ENCODE measurements at places on chromosomes 6 and 20. TPM values are rescaled to one million over a fixed set of nuclear protein-coding genes. Genes with fewer than 3 reads are reported as not detected.

DNA sequence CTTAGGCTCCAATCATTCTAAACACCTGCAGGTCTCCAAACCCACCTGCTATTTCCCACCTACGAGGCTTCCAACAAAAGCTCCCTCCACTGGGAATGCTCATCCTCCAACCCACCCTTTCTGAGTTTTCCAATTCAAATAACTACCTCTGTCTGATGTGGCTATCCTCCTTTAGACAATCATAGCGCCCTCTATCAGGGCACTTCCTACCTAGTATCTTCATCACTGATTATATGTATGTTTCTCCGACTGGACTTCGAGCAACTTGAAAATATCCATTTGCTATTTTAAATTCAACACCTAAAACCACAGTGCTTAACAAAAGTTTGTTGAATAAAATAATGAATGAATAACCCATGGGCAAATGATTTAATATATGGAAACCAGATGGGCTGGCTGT lies 41.3 kb downstream of the MTFR2 start:
- no peak overlapping the region for H3K27ac ChIP-seq
- H3K36me3 ChIP-seq = no peaks in the 10 kb centered on the region
- DNase-seq = no peak
- H3K4me1 ChIP-seq = no peaks in the 10 kb centered on the region

DNA sequence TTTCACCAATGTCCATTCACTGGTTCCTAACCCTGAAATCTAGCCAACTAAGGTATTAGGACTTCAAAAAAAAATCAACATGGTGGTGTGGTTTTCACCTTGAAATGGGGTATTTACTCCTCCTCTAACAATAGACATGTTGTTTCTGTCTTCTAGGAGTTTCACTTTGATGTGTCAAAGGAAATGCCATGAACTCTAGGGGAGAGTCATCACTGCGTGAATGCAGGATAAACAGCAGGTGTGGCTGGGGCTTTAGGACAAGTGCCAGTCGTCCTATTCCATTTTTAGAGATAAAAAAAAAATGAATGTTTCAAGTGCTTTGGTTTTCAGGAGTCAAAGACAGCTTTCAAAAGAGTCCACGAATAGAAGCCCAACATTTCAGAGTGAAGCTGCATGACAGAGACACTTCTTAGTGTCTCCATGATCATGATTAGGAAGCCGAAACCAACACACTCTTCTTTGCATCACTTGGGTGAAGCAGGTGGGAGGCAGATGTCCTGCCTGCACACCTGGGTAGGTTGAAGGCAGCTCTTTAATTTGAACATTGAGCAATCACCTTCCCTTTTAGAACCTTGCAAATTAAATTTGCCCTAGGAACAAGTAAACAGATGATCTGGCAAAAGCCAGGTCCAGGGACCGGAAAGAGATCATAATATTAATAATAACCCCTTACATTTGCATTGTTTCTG lies 328.5 kb upstream of the PRDM1 start:
- H3K27ac ChIP-seq = peak overlapping the region; percentile 41
- peaks cover 16% of the 10 kb centered on the region for H3K36me3 ChIP-seq
- DNase-seq = no peak

DNA sequence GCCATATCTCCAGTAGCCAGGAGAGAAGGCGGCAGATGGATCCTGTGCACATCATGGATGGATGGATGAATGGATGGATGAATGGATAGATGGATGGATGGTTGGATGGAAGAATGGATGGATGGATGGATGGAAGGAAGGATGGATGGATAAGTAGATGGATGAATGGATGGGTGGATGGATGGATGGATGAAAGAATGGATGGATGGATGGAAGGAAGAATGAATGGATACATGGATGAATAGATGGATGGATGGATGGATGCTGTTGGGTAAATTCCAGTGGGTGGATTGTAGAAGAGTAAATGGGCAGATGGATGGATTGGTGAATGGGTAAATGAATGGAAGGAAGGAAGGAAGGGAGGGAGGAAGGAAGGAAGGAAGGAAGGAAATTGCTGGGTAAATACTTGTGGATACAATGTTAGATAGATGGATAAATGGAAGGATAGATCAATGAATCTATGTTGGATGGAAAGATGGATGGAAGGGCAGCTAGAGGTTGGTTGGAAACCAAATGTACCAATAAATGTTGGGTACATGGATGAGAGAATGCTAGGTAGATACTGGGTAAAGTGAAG lies 19.5 kb downstream of the PTGIS start:
- H3K36me3 ChIP-seq = peaks cover 35% of the 10 kb centered on the region
- no peak overlapping the region for H3K4me3 ChIP-seq
- DNase-seq = no peak
- peaks cover 12% of the 10 kb centered on the region for H3K4me1 ChIP-seq
- no peaks in the 10 kb centered on the region for H3K27me3 ChIP-seq

GRCh38 chr6:75296811-75297779 lies 12.5 kb upstream of the TMEM30A start:
- H3K36me3 ChIP-seq = no peaks in the 10 kb centered on the region
- no peak overlapping the region for H3K27ac ChIP-seq
- DNase-seq = no peak
- no peak overlapping the region for H3K4me3 ChIP-seq
- H3K27me3 ChIP-seq = peaks cover 2% of the 10 kb centered on the region

DNA sequence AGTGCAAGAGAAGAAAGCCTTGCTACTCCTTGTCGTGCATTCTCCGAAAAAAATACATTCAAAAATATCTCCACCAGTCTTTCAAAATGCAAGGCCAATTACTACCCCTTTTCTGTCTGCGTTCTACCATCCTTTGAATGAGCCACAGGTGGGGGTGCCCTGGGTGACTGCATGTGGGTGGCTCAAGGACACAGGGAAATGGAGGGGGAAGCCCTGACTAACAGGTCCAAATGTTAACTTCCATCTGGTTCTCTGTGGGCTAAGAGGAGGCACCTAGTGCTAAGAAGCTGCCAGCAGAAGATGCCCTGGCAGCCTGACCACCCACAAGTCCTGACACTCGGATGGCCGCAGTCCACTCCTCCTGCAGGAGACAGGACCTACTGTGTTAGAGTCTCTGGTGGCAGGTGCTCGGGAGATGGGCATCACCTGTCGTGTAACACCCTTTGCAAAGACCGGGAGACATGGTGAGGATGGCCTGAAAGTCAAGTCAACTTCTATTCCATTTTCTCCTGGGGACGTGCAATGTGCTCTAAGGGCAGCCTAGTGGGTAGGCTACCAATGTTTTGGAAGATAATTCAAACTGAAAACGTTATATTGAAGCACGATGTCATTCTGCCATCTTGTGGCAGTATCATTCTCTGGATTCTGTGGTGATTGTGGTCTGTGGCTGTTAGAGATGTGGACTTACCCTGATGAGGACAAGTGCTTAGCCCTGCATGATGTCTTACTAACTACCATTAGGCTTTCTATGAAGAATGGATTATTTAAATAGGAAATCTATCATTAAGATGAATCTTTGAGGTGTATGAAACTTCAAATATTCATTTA lies 27.4 kb upstream of the IGF2R start:
- no peak for DNase-seq
- H3K4me1 ChIP-seq = peaks cover 8% of the 10 kb centered on the region
- H3K36me3 ChIP-seq = no peaks in the 10 kb centered on the region
- H3K27ac ChIP-seq = no peak overlapping the region
- H3K4me3 ChIP-seq = no peak overlapping the region
- peaks cover 12% of the 10 kb centered on the region for H3K27me3 ChIP-seq

DNA sequence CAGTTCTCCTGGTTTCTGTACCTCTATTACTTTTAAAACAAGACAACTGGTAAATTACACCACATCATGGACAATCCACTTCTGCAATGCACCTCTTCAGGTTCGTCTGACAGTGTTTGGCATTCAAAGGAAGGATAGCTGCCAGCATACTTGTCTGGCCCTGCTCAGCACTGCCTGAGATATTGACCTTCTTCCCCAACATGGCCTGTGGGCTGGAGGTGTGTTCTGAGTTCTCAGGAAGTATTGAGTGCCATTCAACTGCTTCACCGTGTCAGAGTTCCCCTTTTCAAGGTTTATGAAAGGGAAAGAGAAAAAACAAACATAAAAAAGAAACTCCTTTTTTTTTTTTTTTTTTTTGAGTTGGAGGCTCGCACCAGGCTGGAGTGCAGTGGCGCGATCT lies 267.9 kb upstream of the SASH1 start:
- no peak overlapping the region for H3K4me3 ChIP-seq
- H3K36me3 ChIP-seq = no peaks in the 10 kb centered on the region
- no peaks in the 10 kb centered on the region for H3K27me3 ChIP-seq
- no peaks in the 10 kb centered on the region for H3K4me1 ChIP-seq

DNA sequence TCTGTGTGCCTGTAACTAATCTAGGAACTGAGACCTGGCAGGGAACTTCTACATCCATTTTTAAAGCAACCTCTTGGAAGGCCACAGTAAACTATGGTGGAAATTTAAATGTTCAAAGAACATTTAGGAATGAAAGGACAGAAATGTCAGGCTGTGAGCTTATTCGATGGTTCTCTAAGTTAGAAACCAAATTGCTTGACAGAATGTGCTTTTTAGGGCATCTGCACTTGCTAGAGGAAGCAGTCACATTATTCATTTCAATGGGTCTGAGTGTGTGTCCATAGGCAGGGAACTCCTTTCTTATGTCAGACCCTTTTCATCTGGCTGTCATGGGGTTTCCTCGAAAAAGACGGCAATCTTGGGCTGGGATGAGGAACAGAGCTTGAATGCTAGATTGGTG lies 84.4 kb downstream of the PPP1R14C start:
- H3K27me3 ChIP-seq = peaks cover 64% of the 10 kb centered on the region
- H3K36me3 ChIP-seq = no peaks in the 10 kb centered on the region
- peaks cover 4% of the 10 kb centered on the region for H3K4me1 ChIP-seq
- H3K27ac ChIP-seq = no peak overlapping the region
- H3K4me3 ChIP-seq = no peak overlapping the region

GRCh38 chr6:80976336-80976735 lies 776.1 kb downstream of the TENT5A start:
- H3K36me3 ChIP-seq = no peaks in the 10 kb centered on the region
- no peaks in the 10 kb centered on the region for H3K4me1 ChIP-seq
- H3K27ac ChIP-seq = no peak overlapping the region

GRCh38 chr6:27617046-27617687 lies 144.3 kb upstream of the ZNF184 start:
- H3K4me1 ChIP-seq = peaks cover 14% of the 10 kb centered on the region
- DNase-seq = no peak
- no peak overlapping the region for H3K27ac ChIP-seq
- H3K4me3 ChIP-seq = peak overlapping the region; percentile 69
- peaks cover 53% of the 10 kb centered on the region for H3K27me3 ChIP-seq

- H3K27me3 ChIP-seq = no peaks in the 10 kb centered on the region
- H3K36me3 ChIP-seq = peaks cover 15% of the 10 kb centered on the region
- no peak overlapping the region for H3K27ac ChIP-seq
- DNase-seq = no peak
- no peaks in the 10 kb centered on the region for H3K4me1 ChIP-seq
Observed at GRCh38 chr6:100575921-100576320, 111.2 kb upstream of the SIM1 start.

GRCh38 chr20:44056010-44056698 lies 130.8 kb downstream of the JPH2 start:
- no peak overlapping the region for H3K4me3 ChIP-seq
- peaks cover 28% of the 10 kb centered on the region for H3K27me3 ChIP-seq
- DNase-seq = peak; percentile 10
- H3K36me3 ChIP-seq = peaks cover 27% of the 10 kb centered on the region
- peaks cover 5% of the 10 kb centered on the region for H3K4me1 ChIP-seq

DNA sequence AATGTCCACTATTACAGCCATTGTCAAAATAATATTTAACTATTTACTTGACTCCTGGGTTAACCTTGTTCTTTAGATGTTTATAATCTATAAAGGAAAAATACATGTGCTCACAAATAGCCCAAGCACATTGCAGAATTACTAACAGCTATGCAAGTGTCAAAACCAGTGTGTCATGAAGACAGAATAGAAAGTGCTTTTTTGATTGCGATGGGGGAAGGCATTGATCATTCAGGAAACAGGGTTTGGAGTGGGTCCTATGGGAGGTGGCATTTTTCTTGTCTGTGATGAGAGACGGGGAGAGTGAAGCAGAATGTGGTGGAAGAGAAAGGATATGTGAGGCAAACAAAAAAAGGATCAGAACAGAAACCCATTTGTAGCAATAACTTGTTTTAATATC lies 1.0 kb upstream of the AGPAT4 start:
- H3K4me3 ChIP-seq = no peak overlapping the region
- H3K4me1 ChIP-seq = peaks cover 28% of the 10 kb centered on the region
- no peak overlapping the region for H3K27ac ChIP-seq
- H3K27me3 ChIP-seq = peaks cover 14% of the 10 kb centered on the region
- DNase-seq = no peak

DNA sequence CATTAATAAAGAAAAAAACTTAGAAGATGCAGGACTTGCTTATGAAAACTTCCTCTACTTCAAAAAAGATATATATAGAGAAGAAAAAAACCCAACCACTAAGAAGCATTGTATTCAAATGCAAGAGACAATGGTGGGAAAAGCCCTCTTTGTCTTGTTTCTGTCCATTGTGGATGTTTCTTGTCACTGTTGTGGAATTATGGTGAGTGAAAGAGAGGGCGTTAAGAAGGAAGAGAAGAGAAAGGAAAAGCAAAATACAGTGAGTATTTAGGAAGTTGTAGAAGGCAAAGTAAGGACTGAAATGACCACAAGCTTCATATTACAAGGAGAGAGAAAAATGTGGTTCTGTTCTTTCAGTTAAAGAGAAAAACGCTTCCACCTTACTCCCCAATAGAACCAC lies 14.1 kb upstream of the THBD start:
- no peaks in the 10 kb centered on the region for H3K4me1 ChIP-seq
- H3K36me3 ChIP-seq = no peaks in the 10 kb centered on the region
- peaks cover 22% of the 10 kb centered on the region for H3K27me3 ChIP-seq
- DNase-seq = no peak

GRCh38 chr20:14913896-14914620 lies 576.6 kb upstream of the FLRT3 start:
- H3K4me1 ChIP-seq = no peaks in the 10 kb centered on the region
- H3K4me3 ChIP-seq = no peak overlapping the region
- H3K36me3 ChIP-seq = no peaks in the 10 kb centered on the region
- H3K27me3 ChIP-seq = no peaks in the 10 kb centered on the region
- DNase-seq = no peak

DNA sequence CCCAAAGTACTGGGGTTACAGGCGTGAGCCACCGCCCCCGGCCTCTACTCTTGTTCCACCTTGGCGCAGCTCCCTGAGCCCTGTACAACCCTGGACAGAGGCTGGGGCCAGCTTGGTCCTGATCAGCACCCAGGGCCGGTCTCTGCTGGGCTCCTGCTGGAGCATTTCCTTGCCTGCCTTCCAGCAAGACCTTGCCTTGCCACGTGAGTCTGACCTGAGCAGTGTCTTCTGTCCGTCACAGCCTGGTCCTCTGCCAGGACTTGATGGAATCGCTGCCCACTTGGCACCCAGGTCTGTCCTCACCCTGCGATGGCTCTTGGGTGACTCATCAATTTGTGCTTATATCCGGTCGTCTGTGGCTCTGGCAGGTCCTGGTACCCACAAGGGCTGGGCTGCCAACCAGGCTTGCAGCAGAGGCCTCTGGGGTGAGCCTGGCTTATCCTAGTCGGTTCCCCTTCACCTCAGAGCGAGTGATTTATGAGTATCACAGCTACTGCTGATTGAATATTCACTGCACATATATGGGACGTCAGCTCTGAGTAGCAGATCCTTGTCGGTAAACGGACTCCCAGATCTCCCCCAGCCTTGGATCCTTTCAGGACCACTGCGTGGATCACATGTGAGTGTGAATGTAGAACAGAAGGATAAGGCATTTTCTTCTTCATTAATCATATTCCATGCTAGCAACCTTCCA lies 10.1 kb upstream of the SULF2 start:
- H3K4me1 ChIP-seq = no peaks in the 10 kb centered on the region
- H3K27ac ChIP-seq = no peak overlapping the region
- no peaks in the 10 kb centered on the region for H3K36me3 ChIP-seq
- DNase-seq = no peak

The MTHFD1L gene
- total RNA-seq = 92.2 TPM

The BHLHE23 gene
- total RNA-seq = not detected

The KCNB1 gene
- not detected for total RNA-seq

The ARFGEF3 gene
- total RNA-seq = 0.55 TPM

The TUBB2B gene
- total RNA-seq = 0.41 TPM

The HMGA1 gene
- 422 TPM for total RNA-seq

The SLC52A3 gene
- total RNA-seq = not detected

The PRDM13 gene
- total RNA-seq = not detected

The TMEM244 gene
- not detected for total RNA-seq
